ENCODE measurements at places on chromosomes 2 and 18.

- DNase-seq = no peak
Observed at GRCh38 chr18:58727776-58728500, 56.7 kb downstream of the MALT1 start.

GRCh38 chr2:181076658-181077057 lies 96.3 kb downstream of the UBE2E3 start:
- no peak for DNase-seq

DNA sequence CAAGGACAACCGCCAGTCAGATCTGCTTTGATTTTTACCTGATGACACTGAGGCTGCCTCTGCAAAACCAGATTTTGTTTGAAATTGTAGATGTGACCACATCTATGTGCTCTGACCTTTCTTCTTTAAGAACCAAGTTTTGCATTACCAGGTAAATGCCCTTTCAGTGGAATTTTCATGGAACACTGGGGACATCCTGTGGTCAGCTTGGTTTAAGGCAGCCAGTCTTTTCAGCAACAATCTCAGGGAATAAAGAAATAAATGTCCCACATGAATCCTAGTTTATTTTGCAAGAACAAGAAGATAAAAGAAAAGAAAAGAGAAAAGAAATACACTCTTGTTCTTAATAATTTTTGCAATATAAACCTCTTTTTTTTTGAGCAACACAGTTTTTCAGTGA lies 90.6 kb downstream of the POU3F3 start:
- no peak for DNase-seq

DNA sequence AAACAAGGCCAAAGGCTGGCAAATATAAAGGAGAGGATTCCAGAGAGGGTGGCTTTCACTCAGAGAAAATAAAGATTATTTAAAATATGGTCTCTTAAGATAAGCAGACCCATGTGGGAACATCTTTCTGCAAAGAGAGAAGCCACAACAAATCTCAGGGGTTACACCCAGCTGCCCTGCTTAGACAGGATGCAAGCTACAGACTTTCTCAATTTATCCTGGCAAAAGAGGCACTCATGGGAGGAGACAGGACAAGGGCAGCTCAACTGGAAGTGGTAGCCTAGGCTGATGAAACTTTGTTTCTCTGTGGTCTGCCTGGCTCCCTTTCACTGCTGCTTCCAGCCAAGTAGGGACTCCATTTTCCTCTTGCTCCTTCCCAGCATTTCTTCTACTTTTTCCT lies 25.9 kb upstream of the SULT1C4 start:
- no peak for DNase-seq

DNA sequence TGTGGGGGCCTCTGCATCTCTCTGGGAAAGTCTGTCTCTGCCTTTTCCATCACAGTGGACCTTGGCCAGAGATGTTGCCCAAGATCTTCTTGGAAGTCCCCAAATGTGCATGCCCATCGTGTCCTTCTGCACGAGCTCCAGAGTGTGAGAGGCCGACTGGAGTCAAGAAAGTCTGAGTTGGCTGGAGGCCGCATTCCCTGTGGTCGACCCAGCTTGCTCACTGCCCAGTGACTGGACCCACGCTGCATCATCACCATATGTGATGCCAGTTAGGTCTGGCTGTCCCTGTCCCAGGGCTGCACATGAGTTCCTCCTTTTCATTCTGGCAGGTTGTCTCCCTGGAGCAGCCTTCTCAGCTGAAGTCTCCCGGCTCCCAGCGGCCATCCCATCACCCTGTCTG lies 93.8 kb downstream of the ARL4C start:
- no peak for DNase-seq

DNA sequence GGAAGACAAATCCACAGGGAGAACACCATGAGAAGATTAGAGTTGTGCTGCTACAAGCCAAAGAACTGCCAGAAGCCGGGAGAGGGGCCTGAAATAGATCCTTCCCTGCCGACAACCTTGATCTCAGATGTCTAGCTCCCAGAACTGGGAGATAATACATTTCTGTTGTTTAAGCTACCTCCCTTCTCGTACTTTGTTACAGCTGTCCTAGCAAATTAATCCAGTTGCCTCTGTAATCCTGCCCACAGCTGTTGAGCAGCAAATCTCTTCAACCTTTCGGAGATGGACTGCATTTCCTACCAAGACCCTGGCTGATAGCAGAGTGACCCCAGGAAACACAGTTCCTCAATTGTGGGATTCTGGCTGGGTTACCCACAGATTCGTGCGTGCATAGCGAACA lies 2.6 kb upstream of the TBC1D8 start:
- no peak for DNase-seq

DNA sequence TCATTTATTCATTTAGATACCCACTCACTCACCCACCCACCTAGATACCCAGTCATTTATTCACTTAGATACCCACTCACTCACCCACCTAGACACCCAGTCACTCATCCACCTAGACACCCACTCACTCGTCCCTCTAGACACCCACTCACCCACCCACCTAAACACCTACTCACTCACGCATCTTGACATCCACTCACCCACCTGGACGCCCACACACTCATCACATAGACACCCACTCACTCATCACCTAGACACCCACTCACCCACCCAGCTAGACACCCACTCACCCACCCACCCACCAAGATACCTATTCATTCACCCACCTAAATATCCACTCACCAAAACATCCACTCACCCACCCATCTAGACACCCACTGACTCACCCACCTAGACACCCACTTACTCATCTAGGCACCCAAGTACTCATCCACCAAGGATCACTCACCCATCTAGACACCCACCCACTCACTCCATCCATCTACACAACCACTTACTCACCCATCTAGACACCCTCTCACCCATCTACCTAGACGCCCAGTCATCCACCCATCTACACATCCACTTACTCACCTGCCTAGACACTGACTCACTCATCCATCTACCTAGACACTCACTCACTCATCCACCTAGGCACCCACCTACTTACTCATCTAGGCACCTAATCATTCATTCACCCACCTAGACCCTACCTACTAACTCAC lies 723.7 kb upstream of the RAB6C start:
- no peak for DNase-seq

- DNase-seq = no peak
Observed at GRCh38 chr2:167279810-167280209, 391.5 kb downstream of the XIRP2 start.

- DNase-seq = no peak
Observed at GRCh38 chr2:10294077-10294476, 8.6 kb upstream of the HPCAL1 start.

DNA sequence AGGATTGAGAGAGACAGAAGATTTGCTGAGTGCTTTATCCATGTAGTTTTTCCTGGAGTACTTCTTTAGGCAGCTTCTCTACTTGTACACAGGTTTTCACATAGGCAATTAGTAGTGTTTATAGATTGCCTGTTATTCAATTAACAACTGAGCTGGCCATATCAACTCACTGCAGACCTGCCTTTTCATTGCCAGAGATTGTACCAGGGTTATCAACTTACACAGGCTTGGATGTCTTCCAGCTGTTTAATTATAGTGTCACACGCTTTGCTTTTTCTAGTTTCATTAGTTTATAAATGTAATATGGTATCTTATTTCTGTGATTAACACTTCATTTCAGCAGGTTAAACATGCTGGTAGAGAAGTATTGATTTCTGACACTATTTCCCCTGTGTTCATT lies 125.9 kb downstream of the GPD2 start:
- DNase-seq = no peak

DNA sequence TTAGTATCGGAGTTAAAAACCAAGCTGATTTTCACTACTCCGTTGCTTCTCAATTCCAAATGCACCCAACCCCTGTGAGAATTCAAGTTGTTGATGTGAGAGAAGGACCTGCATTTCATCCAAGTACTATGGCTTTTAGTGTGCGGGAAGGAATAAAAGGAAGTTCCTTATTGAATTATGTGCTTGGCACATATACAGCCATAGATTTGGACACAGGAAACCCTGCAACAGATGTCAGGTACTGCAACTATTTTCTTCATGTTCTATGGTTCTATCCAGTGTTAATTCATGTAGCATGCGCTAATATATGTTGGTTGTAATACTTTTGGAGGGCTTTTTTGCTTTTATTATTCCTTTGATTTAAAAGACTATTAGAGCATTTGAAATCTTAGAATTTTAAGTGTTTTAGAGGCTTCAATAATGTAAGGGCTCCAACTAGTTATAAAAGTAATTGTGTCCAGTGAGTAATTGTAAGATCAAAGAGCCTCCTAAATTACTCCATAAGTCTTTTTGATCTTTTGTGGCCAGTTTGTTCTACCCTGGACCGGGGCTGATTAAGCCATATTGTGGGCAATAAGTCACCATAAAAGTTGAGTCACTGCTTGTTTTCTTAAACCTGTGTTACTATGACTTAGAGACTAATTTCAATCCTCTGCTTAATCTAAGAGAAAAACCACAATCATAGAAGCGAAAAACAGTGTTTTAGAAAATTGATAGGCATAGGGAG lies 22.9 kb downstream of the DSG4 start:
- DNase-seq = no peak

DNA sequence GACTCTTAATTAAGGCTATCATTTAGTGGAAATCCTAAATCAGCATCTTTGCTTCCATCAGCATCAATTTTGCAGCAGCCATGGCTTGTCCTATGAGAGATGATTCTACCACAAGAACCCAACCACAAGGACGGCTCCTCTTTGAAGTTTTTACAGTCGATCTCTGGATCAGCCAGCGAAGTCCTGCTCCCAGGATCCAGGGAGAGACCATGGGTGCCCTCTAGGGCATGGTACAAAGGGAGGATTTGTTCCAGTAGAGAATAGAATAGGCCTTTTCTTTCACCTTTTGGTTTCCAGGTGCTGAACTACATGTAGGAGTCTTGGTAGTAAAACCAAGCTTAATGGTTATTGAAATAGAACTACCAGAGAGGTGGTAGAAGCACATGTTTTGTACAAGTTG lies 52.7 kb downstream of the TMEM200C start:
- DNase-seq = no peak

DNA sequence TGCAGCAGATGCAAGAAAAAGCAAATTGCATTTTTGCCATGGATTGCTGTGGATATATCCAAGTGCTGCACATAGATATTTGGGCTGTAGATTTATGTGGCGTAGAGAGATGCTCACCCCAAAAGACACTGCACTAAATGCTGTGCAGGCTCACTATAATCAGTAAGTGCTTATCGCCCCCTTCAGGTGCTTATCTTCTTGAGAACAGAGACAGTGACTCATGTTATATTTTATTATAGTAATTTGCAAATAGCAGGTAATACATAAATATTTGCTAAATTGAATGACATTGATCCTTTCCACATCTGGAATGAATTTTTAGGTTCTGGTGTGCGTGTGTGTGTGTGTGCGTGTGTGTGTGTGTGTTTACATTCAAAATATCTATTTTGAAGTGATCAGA lies 36.8 kb upstream of the PLEKHM3 start:
- no peak for DNase-seq

DNA sequence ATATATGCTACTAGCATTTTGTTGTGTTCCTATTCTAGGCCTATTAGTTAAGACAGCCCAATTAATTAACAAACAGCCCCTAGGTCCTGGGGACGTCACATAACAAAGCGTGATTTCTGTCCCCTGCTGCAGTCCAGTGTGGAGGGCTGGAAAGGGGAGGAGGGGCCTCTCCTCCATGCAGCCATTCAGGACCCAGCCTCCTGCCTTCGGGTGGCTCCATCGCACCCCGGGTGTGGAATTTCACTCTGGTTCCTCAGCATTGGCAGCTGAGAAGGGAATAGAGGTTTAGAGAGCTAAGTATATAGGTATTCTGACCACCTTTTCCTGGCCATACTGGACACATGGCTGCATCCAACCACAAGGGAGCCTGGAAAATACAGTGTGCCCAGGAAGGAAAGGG lies 42.4 kb downstream of the MC2R start:
- no peak for DNase-seq

DNA sequence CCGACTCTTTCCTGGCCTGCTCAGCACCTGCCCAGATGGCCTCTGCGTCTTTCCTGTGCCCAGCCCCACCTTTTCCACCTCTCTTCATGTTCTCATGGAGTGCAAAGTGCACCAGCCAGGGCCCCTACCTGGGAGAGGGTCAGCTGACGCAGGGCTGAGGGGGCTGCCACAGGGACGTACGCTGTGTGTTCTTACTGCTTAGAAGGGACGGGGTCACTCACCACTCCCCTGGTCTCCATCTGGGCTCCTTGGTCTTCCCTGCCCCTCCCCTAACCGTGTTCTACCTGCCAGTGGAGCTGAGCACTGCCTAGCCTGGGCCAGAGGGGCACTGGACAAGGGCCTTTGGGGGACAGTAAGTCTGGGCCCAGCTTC lies 8.6 kb downstream of the ERFE start:
- DNase-seq = no peak

DNA sequence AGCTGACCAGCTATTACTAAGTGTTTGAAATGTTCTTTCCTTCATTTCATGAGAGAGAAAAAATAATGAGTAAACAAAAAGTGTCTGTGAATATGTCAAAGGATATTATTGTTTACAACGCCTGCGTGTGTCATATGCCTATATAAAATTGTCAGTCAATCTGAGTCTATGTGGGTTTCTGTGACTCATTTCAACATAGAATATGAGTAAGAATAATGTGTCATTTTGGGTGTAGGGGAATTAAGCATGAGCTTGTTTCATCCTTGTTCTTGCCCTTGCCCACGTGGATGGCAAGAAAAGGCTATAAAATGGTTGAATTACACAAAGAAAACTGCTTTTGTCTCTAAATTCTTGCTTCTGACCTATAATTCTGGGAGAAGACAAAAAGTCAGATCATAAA lies 466.0 kb downstream of the PTH2R start:
- no peak for DNase-seq

DNA sequence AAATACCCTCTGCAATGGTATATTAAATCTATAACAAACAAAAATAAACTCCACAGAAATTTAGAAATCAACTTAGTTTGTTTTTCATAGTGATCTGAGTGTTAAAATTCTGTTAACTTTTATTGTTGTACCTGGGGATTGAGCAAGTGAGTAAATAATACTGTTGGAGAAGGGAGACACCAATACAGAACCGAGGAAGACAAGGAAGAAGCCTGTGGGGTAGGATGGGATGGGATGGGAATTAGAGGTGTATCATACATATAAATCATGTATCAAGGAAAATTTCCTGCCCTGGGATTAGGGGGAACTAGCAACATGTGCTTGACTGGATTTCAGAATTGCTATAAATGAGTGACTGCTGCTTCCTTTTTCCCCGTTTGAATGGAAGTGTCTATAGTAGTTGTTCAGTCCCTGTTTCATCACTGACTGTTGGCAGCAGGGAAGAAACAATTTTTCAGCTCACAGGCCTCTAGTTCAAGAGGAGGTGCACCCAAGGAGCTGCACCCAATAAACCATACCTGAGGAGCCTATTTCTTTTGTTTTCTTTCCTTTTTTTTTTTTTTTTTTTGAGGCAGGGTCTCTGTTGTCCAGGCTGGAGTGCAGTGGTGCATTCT lies 53.1 kb downstream of the SP110 start:
- DNase-seq = no peak

GRCh38 chr2:104641786-104642185 lies 212.1 kb upstream of the POU3F3 start:
- DNase-seq = no peak

GRCh38 chr2:88451811-88452564 lies 505 bp downstream of the FOXI3 start:
- no peak for DNase-seq

All from amygdala (tissue), 56 donors.